ENCODE measurements at places on chromosomes 13 and 19. TPM values are rescaled to one million over a fixed set of nuclear protein-coding genes. Genes with fewer than 3 reads are reported as not detected.

TMEM221 gene
- total RNA-seq, result 0.58 TPM

RYR1 gene
- total RNA-seq, result 4.8 TPM

MISP3 gene
- total RNA-seq, result 4.8 TPM

CEACAM7 gene
- total RNA-seq, result not detected

KIR2DL3 gene
- not detected for total RNA-seq

CEACAM16 gene
- 0.24 TPM for total RNA-seq

URAD gene
- not detected for total RNA-seq

CNFN gene
- 51.3 TPM for total RNA-seq

NLRP9 gene
- not detected for total RNA-seq

C19orf33 gene
- 811 TPM for total RNA-seq

LILRA1 gene
- total RNA-seq, result not detected

ARHGAP33 gene
- 9.2 TPM for total RNA-seq

NCR1 gene
- total RNA-seq, result not detected

KLF5 gene
- 46.3 TPM for total RNA-seq

ZNF610 gene
- total RNA-seq, result not detected

TTC9B gene
- 1.1 TPM for total RNA-seq

CYP2S1 gene
- total RNA-seq, result 26.9 TPM

C19orf67 gene
- not detected for total RNA-seq

COX7A1 gene
- total RNA-seq, result not detected

RNF17 gene
- total RNA-seq, result not detected

IL4I1 gene
- 1.2 TPM for total RNA-seq

NUMBL gene
- total RNA-seq, result 48.5 TPM

FFAR2 gene
- total RNA-seq, result not detected

FXYD5 gene
- 227 TPM for total RNA-seq

ACER1 gene
- not detected for total RNA-seq

ZNF667 gene
- total RNA-seq, result not detected

SHISA7 gene
- 0.02 TPM for total RNA-seq

OSCAR gene
- total RNA-seq, result 0.36 TPM

ZNF547 gene
- total RNA-seq, result 1.7 TPM

RNF113B gene
- not detected for total RNA-seq

RNU6-9 gene
- not detected for total RNA-seq
